Stimulated activated CD8-positive, alpha-beta memory T cell treated with anti-CD3 and anti-CD28 coated beads, Interleukin-7, amount 100 ng/mL, for 1 hour (primary cell): ENCODE measurements at places on chromosomes 13 and 19.

GRCh38 chr13:44107357-44108121, 227.8 kb downstream of the LACC1 start:
- DNase-seq: no peak

DNA sequence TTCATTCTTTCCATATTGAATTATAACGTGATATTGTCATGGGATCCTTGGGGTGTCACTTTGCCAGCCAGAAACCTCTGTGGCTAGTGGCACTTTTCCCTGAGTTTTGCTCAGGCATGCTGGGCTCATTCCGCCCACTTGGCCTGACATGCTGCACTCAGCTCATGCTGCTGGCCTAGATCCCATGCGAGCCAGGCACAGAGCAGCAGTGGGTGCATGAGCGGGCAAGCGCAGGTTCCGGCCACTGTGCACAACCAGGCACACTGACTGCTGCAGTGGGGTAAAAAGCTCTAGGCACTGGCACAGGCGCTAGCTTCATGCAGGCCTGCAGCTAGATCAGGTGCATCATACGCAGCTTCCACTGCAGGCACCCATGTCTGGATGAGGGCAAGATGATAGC, 221.2 kb downstream of the MAB21L1 start:
- no peak for DNase-seq

GRCh38 chr19:41019346-41019745, 28.3 kb downstream of the CYP2B6 start:
- DNase-seq: no peak

DNA sequence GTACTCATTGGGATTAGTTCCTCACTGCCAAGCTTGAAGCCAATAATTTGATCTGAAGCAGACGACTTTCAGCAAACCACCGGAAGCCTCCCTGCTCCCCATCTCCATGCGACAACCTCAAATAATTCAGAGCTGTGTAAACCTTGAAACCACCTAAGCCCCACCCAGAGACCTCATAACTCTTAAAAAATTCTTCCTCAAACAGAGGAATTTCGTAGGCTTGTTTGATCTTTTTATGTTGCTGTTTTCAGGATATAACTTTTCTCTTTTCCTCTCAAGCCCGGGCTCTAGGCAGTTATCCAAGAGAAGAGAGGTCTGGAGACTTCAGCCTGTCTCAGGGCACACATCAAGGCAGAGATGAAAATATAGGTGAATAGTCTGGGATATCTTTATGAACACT, 311.6 kb downstream of the KCNRG start:
- no peak for DNase-seq

DNA sequence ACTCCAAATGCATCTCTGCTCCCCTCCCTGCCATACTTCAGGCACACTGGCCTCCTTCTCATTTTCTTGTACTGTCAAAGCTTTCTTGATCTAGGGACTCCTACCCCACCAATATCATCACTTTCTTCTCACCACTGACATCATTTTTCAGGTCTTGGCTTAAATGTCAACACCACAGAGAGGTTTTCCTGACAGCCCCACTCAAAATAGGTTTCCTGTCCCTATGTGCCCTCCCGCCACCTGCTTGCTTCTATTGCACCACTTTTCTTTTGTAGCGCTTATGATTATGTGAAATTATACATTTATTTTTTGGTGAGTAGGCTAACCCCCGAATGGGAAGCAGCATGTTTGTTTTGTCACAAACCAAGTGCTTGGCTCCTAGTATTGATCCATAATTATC, 164.6 kb downstream of the NDFIP2 start:
- DNase-seq: no peak

DNA sequence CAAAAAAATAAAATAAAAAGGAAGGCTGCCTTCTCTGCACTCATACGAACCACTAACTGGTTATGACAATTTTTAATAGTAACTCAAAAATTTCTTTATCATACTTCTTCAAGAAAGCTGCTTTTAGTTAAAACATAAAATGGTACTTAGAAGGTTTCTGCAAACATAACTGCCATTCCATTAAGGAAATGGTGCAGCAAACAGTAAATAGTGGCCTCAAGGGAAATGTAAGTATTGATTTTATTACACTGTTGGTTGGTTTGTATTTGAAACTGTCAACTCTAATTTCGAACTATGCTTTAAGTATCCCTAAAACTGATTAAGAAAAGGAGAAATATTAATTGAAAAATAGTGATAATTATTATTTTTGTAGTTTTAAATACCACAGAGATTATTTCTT, 278.0 kb downstream of the DACH1 start:
- no peak for DNase-seq
